Left colon (tissue), 2 donors: ENCODE measurements at places on chromosomes 3 and 15. TPM values are rescaled to one million over a fixed set of nuclear protein-coding genes. Genes with fewer than 3 reads are reported as not detected.

Gene GOLGA8T
- 0.15 TPM for total RNA-seq

Gene SOX14
- not detected for total RNA-seq

Gene SEMA5B
- total RNA-seq: 0.15 TPM

Gene SI
- 56.4 TPM for total RNA-seq

Gene EPHA3
- total RNA-seq: 1.8 TPM

Gene ADGRG7
- total RNA-seq: 15.6 TPM

Gene FBXW12
- total RNA-seq: not detected

Gene FAM3D
- total RNA-seq: 510 TPM

Gene RTP1
- total RNA-seq: not detected

Gene GABRA5
- total RNA-seq: not detected

Gene PTPRG
- total RNA-seq: 26.0 TPM

Gene SPINK8
- total RNA-seq: not detected

Gene GPR62
- total RNA-seq: not detected

Gene XIRP1
- total RNA-seq: not detected

Gene CPN2
- not detected for total RNA-seq

Gene KLF15
- 1.6 TPM for total RNA-seq

Gene CGNL1
- 2.8 TPM for total RNA-seq

Gene ACOX2
- 17.8 TPM for total RNA-seq

Gene ZKSCAN7
- total RNA-seq: 1.1 TPM
